ENCODE measurements at places on chromosomes 11 and 22.

DNA sequence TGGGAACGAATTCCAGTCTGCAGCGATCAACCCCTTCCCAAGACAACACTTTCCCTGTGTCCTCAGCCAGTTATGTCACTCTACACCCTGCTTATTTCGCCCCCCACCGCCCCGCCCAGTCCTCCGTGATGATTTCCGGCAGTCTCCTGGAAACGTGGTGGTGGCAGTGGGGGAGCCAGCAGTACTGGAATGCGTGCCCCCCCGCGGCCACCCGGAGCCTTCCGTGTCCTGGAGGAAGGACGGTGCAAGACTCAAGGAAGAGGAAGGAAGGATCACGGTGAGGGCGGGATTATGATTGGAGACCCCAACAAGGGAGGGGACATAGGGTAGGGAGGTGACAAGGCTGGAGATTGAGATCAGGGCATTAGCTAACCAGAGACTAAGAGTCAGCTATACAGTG lies 4.1 kb downstream of the ROBO3 start:
- no peak for DNase-seq

- peak; percentile 14 for DNase-seq
Measured at GRCh38 chr22:38176170-38176741, 5.4 kb downstream of the PLA2G6 start.

DNA sequence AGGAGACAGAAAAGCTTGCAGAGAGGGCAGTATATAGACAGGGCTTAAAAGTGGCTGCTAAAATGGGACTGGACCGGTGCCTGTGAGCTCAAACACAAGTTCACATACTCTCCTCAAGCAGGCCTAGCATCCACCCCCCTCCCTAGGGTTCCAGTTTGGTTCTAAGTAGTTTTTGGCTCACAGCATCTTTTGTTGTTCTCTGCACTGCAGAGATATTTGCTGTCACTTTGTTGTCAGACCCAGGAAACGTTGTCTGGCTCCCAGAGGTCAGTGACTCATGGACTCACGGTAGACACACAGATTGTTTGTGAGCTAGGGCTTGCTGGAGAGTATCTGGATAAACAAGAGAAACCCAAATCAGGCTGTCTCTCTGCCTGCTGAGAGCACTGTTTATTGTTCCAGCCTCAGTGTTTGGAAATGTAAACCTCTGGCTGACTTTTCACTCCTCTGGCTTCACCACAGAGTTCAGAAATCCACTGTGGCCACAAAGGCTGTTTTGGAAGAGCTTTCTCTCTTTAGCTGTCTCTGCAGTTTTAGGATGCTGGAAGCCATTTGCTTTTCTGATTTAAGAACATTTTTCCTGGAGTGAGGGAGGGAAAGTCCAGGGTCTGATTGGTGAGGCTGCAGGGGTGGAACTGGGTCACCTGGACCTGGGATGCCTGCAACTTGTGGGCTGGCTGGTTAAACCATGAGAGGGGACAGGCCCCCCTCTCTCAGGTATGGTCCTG lies 303.7 kb upstream of the PLET1 start:
- DNase-seq = no peak

- DNase-seq = no peak
Measured at GRCh38 chr11:129386795-129387397, 11.2 kb downstream of the BARX2 start.

DNA sequence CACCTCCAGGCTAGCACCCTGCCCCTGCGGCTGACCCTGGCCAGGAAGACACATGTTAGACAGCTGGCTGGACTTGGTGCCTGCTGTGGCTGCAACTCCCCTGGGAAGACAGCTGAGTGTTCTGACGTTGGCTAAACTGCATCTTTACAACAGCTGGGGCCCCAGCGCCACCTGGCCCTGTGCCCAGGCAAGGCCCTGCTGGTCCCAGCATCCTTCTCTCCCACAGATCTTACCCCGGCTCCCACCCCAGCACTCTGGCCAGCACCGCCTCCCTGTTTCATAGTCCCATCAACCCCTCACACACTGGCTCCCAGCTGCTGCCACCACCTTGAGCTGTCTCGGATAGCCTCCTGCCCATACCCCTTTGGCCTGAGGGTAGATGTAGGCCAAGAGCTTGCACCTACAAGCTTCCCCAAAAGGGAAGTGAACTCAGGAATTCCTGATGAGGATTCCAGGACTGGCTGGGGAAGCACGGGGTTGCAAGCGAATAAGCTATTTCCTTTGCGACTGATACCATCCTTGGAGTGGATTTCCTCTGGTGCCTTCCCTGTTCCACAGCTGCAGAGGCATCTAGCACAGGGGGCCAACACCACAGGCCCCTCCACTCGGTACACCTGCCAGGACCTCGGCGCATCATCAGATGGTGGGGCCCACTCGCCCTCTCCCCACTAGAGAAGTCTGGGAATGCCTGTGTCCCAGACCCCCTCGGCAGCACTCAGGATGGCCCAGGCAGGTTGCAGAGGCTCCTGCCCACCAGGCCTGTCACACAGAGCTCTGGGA lies 28.5 kb downstream of the RSPH14 start:
- DNase-seq = no peak

GRCh38 chr11:111186308-111186915 lies 59.1 kb upstream of the POU2AF2 start:
- no peak for DNase-seq

- DNase-seq = peak; percentile 77
Measured at GRCh38 chr22:38272373-38273134, at the start of gene TMEM184B. Gene TMEM184B (minus strand): TSS chr22:38273010. CDS start chr22:38247961, 25,049 bp downstream.

- DNase-seq = no peak
Measured at GRCh38 chr11:87356428-87356827, 318.7 kb downstream of the TMEM135 start.

All from activated T-helper 1 cell treated with Interleukin-2 at 50 U/mL for 16 hours (primary cell).